ENCODE measurements at places on chromosomes 2 and 18.

DNA sequence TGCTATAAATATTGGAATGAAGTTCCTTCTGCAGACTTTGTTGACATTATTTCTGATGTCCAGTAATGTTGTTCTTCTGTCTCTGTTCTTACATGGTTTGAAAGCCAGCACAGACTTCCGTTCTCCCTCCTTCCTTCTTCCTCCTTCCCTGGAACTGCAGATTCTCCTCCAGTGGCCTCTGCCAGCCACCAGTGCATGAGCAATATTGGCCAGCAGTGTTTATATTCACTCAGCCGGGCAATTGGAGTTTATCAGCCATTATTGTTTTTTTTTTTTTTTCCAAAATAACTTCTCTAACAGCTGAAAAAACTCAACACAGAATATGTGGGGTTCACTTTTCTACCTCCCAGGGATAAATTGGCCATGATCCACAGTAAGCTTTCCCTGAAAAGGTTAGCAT lies 86.8 kb downstream of the ADCYAP1 start:
- no peak for DNase-seq

- DNase-seq = no peak
These were observed 64.4 kb downstream of the TRABD2A start for GRCh38 chr2:84816426-84817026.

DNA sequence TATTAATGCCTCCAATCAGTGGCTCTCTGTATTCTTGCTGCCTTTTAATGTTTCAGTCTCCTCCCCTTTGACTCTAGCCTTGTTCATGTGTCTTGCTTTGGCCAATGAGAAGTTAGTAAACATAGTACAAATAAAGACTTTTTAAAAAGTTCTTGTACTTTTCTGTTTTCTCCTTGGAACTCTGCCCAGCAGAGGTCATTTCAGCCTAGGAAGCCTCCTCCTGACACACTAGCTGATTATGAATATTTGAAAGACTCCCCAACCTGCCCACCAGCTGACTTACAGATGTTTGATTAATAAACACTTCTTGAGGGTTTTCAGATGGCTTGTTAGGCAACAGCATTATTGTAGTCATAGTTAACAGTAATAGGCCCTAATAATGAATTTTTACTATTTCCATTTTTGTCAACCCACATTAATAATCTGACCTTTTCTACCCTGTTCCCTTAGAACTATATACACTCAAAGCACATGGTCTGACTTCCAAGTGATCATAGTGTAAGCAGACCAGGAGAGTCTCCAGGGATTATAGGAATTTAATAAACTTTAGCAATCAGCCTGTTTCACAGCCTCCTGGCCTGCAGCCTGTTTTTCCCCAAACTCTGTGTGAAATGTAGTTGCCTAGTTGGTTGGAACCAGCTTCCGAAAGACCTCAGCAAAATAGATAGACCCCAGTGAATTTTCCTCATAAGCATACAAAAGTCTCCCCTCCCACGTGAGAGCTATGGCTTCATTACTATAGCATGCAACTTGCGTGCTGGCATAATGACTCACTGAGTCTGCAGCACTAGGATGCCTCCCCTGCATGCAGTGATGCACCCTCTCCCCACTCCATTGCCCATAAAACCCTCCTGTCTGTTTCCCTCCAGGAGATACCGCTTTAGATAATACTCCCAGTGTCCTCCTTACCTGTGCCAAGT lies 670.7 kb upstream of the ZNF804A start:
- DNase-seq = no peak

GRCh38 chr18:13256444-13257305 lies 38.1 kb downstream of the LDLRAD4 start:
- DNase-seq = no peak

GRCh38 chr2:5698134-5698533 lies 6.0 kb downstream of the SOX11 start:
- no peak for DNase-seq

GRCh38 chr2:109031476-109032228 lies 42.6 kb upstream of the EDAR start:
- peak; percentile 22 for DNase-seq

DNA sequence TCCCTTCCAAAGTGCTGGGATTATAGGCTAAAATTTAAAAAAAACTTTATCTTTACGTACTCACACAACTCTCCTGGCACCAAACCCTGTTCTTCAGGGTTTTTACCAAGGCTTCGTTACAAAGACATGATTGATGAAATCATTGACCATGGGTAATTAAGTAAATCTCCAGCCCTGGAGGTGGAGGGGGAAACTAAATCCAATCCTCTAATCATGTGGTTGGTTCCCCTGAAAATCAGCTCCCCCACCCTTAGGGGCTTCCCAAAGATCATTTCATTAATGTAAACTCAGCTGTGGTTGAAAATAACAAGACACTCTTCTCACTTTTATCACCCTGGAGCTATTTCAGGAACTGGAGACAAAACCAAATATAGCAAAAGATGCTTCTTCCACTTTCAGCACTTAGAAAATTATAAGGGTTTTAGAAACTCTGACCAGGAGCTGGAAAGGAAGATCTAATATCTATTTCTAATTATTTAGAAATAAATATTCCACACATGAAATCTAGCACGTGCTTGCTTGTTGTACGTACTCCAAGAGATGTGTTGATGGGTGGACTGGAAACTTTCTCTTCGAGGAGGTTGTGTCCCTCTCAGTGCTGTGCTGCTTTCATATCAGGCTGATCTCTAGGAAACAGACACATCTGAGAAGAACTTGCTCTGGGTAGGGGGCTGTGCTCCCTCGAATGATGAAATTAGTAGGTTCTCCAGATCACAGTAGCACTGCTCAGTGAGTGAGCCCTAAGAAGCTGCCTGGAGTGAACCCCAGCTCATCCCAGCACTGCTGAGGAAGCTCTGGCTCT lies 67.2 kb downstream of the SMAD4 start:
- no peak for DNase-seq

DNA sequence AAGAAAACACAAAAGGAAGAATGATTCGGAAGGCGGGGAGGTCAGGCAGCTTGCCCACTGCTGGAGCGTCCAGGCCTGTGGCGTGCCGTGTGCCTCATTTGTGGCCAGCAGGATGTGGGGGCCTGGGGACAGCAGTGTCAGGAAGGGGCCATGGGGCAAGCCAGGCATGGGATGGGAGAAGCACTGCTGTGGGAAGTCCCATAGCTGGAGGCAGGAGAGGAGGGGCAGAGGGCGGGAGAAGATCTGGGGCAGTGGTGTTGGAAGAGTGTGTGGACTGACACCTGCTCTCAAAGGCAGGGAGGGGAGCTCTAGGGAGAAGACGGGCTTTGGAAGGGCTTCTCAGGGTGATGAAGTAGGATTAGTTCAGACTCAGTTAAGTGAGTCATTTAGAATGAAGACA lies 133.7 kb downstream of the ACOXL start:
- no peak for DNase-seq

GRCh38 chr2:118146315-118147283 lies 58.3 kb downstream of the INSIG2 start:
- no peak for DNase-seq

DNA sequence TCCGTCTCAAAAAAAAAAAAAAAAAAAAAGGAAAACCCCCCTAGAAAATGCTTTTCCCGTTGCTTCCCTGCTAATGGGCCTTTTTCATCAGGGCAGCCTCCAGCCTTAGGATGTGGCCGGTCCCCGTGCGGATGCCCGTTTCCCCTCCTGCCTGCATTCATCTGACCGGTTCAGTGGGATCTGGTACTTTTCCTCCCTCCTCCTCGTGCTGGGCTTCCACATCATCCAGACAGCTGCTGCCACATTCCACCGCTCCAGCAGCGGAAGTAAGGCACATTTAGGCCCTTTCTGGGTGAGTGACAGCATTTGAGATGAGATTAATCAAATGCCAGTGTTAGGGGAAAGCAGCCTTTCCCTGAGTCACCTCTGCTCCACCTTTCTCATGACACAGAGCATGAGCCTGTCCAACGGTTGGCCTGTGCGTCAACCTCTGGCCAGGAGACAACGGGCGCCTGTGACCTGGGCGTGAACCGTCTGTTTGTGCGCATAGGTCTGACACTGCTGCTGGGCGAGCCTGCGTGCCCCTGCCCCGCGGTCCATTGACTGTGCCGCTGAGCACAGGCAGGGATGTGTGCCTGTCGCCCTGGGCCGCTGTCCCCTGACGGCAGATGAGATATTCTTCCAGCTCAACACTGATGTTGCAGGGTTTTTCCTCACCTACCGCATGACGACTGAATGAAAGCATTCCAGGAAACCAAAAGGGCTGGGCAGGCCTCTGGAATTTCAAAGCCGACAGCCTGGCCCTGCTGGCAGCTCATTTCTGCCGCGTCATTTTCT lies 174.0 kb downstream of the TGIF1 start:
- DNase-seq = peak; percentile 96

- peak; percentile 85 for DNase-seq
These were observed 130.5 kb upstream of the NOSTRIN start for GRCh38 chr2:168671932-168672331.

DNA sequence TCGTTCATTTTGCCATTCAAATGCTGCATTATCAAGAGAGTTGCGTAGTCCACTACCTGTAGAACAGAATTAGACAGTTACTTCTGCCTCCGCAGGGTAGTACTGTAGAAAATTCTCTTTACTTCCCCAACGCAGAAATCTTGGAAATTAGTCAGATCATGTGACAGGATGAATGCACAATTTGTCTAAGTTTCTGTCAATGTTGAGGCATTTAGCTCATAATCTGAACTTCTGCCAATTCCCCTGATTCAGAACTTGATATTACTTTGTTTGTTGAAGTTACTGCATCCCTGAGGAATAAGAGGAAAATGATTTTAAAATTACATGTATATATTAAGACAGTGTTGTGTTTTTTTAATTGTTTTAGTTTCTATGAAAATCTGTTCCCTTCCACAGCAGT lies 83.4 kb downstream of the TTC27 start:
- peak; percentile 85 for DNase-seq

DNA sequence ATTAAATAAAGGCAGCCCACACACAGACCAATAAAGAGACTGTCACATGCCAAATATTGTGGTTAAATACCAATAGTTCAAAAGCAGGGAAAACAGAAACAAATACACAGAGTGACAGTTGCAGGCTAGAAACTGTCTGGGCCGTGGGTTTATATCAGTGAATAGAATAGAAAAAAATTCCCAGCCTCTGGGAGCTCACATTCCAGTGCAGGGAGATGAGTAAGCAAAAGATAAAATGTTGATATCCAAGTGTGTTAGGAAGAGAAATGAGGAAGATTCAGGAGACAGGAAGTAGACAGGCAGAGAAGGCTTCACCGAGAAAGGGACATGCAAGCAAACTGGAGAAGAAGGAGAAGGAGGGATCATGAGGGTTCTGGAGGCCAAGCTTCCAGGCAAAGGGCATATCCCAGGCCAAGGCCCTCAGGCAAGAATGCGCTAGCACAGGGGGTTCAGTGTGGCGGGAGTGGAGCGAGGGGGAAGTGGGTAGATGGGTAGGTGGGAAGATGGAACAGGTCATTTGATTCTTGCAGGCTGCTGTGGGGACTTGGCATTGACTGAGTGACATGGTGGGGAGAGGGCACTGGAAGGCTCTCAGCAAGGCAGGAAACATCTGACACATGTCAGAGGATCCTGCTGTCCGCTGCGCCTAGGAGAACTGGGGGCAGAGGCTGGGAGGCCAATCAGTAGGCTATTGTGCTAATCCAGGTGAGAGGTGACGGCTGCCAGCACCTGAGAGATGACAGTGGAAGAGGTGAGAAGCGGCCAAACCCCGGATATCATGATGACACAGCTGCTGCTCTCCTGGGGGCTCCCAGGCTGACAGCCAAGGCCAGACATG lies 89.2 kb downstream of the ZBTB7C start:
- peak; percentile 45 for DNase-seq

DNA sequence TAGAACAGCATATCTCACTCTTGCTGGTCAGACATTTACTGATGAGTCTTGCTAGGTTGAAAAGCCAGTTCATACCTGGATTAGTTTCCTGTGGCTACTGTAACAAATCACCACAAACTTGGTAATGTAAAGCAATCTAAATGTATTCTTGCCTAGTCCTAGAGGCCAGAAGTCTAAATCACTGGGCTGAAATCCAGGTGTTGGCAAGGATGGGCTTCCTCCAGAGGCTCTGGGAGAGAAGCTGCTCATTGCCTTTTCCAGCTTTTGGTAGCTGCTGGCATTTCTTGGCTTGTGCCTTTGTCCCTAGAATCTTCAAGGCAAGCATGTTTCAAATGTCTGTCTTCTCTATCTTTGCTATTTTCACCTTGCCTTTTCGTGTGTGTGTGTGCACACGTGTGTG lies 62.3 kb upstream of the MAP4K3 start:
- no peak for DNase-seq

GRCh38 chr18:73835656-73836364 lies 311.8 kb downstream of the FBXO15 start:
- DNase-seq = peak; percentile 7

DNA sequence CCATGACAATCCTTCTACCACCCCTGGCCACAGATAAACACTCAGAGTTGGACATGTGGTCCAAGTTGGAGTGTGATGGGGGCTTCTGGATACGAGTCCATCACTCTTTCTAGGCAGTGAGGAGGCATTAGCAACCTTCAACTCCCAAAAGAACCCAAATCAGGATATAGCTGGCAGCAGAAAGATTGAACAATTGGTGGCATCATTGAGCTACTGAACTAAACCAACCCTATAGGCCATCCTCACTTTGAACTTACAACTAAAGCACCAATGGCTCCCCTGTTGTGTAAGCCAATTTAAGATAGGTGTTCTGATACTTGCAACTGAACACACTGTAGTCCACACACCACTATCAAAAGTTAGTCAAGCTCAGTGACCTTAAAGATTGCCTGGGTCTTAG lies 24.0 kb upstream of the MARCO start:
- peak; percentile 2 for DNase-seq

DNA sequence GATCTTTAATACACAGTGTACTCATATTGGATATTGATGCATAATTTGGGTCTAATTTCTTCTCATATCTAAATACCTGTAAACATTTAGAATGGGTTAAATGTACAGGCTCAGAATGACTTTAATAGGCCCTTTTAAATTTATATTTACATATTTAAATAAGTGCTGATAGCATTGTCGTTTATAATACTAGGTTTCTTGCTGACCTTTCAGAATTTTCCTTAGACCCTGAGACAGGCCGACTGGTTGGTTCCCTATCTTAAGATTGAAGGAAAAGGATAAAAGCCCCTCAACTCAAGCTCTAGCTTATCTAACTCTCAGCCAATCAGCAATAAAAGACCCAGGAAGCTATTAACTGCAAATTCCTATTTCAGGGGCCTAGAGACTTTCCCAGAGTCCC lies 67.8 kb upstream of the HNMT start:
- no peak for DNase-seq

DNA sequence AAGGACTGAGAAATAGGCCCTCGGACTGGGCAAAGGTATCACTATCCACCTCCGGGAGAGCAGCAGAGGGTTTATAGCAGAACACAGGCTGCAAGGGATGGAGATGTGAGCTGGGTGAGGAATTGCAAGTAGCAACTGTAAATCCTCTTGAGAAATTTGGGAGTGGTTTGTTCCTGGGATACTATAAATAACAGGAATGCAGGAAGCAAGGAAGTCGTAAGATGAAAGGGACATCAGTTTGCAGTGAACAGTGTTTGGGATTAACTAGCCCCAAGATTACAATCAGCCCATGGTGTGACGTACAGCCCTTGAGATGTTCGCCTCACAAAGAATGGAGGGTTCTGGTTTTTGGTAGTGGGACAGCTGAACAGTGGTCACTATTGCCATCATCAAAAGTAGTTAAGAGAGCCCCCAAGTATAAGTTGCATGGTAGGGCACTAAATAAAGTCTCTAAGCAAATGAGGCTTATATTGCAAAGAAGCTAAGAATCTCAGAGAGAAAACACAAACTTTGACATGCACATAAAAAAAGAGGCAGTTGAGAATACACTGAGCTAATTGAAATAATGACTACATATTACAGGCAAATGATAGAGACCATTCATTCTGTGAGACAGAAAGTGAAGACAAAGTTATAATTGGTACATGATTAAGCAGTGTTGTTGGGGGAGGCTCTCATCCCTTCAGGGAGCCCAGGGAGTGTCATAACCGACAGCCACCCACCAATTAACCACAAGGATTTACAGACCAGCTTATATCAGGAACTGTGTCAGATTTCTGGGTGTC lies 362.5 kb upstream of the ACVR2A start:
- no peak for DNase-seq
